ENCODE measurements at places on chromosomes 2 and 18. TPM values are rescaled to one million over a fixed set of nuclear protein-coding genes. Genes with fewer than 3 reads are reported as not detected.

ACMSD gene
- not detected for total RNA-seq

RUFY4 gene
- total RNA-seq, result not detected

ANKRD62 gene
- not detected for total RNA-seq

SPOPL gene
- 12.7 TPM for total RNA-seq

ANKRD30B gene
- total RNA-seq, result not detected

CD226 gene
- 0.92 TPM for total RNA-seq

CPS1 gene
- total RNA-seq, result 3.1 TPM

NDUFV2 gene
- total RNA-seq, result 496 TPM

CLK1 gene
- total RNA-seq, result 54.9 TPM

DTYMK gene
- total RNA-seq, result 10.5 TPM

Data from left ventricle myocardium superior (tissue), 1 donor.